ENCODE measurements at places on chromosomes 4 and X. TPM values are rescaled to one million over a fixed set of nuclear protein-coding genes. Genes with fewer than 3 reads are reported as not detected.

CCDC110 gene
- total RNA-seq = 0.38 TPM

UNC5C gene
- not detected for total RNA-seq

TLR6 gene
- total RNA-seq = 3.4 TPM

USP17L28 gene
- not detected for total RNA-seq

UGT2B15 gene
- total RNA-seq = not detected

NUDT6 gene
- 4.9 TPM for total RNA-seq

FAM9B gene
- total RNA-seq = not detected

SRPX2 gene
- total RNA-seq = 36.7 TPM

DSPP gene
- not detected for total RNA-seq

SCML1 gene
- 6.6 TPM for total RNA-seq

DNA sequence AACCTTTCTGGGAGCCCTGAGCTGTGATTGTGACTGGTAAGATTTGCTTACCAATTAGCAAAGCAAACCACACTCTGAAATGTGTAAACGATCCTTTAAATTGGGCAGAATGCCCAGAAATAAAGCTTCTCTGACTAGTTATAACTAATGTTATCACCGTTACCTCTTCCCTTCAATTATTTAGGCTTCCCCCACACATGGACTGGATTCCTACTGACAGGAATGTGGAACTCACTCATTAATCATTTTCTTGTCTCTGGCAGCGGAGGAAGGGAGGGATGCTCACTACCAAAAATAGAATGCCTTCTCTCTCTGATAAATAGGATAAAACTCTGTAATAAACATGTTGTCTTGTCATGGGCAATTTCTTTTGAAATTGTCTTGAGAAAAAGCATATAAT lies 25.3 kb upstream of the NWD2 start:
- DNase-seq = no peak

GRCh38 chr4:127304356-127304755 lies 328.4 kb upstream of the INTU start:
- peak; percentile 49 for DNase-seq

GRCh38 chrX:130418740-130419139 lies 17.0 kb downstream of the RBMX2 start:
- DNase-seq = no peak

- DNase-seq = no peak
Observed at GRCh38 chr4:29540439-29541102, 1179.6 kb upstream of the PCDH7 start.

DNA sequence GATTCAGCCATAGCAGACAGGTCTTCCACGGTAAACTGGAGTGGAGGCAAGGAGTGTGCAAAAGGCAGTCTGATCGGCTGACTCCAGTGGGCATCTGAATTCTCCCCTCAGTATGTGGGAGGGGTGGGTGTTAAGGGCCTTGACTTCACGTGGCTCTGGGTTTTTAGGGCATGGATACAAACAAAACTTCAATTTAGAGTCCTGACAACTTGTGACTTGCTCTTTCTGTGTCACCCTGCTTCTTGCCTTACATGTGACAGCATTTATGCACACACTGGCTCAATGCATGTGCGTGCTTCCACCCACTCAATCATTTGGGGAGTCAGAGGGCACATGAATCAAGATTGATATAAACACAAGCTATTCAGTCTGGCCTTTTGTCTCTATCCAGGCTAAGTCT lies 17.5 kb downstream of the PLP1 start:
- peak; percentile 20 for DNase-seq

- DNase-seq = no peak
Observed at GRCh38 chr4:79022529-79022928, 83.3 kb upstream of the PAQR3 start.

DNA sequence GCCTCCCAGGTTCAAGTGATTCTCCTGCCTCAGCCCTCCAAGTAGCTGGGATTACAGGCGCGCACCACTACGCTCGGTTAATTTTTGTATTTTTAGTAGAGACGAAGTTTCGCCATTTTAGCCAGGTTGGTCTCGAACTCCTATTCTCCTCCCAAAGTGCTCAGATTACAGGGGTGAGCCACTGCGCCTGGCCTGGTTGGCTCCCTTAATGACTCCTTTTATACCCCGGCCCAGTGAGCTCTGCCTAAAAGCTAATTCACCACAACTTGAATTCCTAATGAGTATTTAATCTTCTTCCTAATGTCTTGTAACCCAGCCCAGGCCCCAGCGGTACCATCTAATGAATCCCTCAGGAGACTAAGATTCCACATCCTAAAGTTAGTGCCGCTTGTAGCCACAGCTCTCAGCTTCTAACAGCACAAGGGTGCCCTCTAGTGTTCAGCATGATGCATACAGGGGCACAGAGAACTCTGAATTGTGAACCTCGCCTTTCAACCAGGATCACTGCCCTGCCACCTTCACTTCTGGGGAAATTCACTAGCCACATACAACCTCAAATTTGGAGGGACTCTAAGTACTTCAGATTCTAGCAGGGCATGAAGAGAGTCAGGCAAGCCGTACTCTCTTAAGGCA lies 89.5 kb downstream of the OR13H1 start:
- peak; percentile 64 for DNase-seq

DNA sequence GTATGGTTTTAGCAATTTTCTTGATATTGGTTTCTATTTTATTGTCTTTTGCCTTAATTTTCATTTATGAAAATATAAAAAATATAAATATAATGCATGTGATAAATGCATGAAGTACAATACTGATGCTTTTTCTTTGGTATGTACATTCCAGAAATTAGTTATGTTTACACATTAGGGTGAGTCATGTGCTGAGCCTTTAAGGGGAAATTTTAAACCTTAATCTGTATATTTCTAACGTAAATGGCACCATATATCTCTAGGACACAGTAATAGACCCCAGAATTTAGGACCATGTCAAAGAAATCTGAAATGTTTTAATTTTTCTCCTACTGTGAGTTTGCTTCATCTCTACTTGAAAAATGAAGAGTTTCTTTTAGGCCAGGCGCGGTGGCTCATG lies 117.8 kb upstream of the SPRY1 start:
- peak; percentile 3 for DNase-seq

GRCh38 chrX:50697691-50698090 lies 116.3 kb downstream of the SHROOM4 start:
- peak; percentile 74 for DNase-seq

DNA sequence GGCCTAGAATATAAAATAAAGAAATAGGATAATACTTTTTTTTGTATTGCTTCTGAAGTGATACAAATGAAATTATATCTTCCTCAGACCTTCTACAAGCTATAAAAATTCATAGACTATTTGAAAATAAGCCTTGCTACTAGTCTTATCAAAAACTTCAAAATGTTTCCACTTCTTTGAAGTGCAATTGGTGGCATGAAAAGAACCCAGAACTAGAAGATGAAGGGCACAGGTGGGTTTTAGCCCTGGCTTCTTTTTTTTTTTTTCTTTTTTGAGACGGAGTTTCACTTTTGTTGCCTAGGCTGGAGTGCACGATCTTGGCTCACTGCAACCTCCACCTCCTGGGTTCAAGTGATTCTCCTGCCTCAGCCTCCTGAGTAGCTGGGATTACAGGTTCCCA lies 44.2 kb downstream of the GSX2 start:
- DNase-seq = no peak

DNA sequence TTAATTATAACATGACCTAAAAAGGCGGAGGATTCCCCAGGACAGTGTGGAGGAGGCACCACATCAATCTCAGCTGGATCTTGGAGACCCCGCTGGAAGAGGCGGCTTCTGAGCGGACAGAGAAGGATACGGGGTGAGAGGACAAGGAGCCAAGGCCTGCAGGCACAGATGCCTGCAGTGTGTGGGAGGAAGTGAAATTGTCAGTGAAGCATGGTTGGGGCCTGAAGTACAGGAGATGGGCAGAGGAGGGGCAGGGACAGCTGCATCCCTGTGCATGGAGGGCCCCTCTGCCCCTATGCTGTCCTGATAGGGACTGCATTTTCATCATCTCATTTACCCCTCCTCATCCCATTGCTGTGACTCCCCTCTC lies 1.7 kb upstream of the SLC2A9 start:
- DNase-seq = no peak

DNA sequence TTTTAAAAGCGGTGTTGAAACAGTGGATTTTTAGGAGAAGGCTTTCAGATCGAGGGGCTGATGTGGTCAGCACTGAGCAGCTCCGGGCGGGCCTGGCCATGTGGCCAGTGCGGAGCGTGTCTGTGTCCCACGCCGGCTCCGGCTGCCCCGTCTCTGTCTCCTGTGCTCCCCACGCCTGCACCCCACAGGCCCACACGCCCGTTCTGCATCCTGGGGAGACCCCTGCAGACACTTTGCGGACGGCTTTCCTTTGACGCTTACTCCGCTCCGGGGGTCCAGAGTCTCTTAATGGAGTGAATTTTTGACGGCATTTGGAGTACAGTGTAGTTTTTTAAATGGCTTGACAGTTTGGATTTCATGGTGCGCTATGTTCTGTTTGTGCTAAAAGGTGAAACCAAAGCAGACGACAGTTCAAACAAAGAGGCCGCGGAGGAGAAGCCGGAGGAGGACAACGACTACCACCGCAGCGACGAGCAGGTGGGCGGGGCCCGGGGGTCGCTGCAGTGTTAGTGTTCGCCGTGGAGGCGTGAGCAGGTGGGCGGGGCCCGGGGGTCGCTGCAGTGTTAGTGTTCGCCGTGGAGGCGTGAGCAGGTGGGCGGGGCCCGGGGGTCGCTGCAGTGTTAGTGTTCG lies 38.7 kb downstream of the PCGF3 start:
- DNase-seq = peak; percentile 22

- DNase-seq = no peak
Observed at GRCh38 chrX:114165537-114165936, 418.3 kb upstream of the HTR2C start.

- no peak for DNase-seq
Observed at GRCh38 chr4:15147714-15148113, 145.4 kb downstream of the CPEB2 start.

- DNase-seq = peak; percentile 0
Observed at GRCh38 chrX:78375894-78376293, 48.5 kb upstream of the CYSLTR1 start.

DNA sequence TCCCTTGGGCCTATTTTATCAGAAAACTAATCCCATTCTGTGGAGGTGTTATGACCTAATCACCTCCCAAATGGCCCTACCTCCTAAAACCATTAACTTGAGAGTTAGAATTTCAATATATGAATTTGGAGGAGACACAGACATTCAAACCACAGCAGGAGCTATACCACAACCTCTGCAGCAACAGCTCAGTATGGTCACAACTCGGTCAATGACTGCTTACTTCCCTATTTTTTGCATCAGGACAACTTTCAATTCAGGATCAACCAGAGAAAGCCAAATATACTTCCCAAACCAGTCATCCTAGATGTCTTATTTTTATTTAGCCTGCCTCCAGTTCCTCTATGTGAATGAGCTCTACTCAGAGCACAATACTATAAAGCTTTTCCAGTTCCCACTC lies 11.3 kb upstream of the SMARCA5 start:
- DNase-seq = no peak
